ENCODE measurements at places on chromosomes 2 and 18.
A peak's percentile ranks its signal among the peaks of the same experiment; 100 is the strongest.

DNA sequence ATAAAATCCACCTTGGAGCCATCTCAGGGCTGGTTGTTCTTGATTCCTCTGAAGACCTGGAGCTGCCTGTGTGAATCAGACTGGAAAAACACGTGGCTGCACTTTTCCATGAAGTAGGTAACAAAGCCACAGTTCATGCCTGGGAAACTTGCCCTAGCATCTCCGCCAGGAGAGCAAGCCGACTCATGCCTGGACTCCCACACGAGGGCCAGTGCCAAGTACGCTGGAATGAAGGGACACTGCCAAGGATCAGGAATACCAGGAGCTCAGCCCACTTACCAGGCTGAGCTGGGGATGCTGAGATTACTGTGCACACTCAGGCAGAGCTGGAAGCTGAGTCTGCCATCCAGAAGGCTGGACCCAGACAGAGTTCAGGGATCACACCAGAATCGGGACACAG, 10.9 kb upstream of the FHL2 start:
- peak; percentile 10 for DNase-seq

GRCh38 chr2:157258520-157259326, 1.2 kb downstream of the GALNT5 start:
- DNase-seq = no peak

GRCh38 chr18:59833785-59834184, 66.0 kb upstream of the PMAIP1 start:
- no peak for DNase-seq

DNA sequence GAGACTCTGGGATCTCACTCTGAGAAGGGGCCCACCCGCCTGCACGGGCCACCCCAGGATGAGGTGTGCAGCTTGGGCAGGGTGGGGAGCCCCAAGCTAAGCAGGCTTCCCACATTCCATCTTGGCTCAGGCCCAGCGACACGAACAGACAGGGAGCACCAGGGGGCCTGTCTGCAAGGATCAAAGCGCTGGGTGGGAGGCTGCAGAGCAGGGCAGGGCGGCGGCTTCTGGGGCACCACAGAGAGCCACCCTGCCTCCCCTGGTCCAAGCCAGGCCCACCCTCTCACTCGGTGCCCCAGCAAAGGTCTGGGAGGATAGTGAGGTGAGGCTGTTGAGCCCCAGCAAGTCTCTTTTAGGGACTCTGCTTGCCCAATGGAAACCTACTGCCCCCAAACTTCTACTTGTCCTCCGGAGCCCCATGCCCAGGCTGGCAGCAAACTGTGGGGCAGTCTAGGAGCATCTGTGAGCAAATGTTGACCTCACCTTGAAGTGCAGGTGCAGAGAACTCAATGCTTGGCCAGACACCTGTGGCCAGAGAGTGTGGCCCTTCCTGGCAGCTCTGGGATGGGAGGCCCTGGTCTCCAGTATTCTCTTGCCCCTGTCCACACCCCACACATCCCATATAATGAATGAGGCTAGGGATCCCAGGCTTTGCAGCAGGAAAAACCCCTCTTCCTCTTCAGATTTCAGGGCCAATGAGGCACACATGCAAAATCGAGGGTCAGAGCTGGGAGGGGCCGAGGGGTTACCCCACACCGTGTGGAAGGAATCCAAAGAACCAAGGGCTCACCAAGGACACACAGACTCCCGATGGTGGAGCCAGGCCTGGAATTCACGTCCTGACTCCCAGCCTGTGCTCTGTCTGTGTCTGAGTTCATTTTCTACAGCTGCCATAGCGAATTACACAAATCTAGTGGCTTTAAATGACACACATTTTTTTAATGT, 18.8 kb upstream of the GLI2 start:
- DNase-seq = no peak

- no peak for DNase-seq
These were observed 74.7 kb downstream of the SMAD7 start for GRCh38 chr18:48875942-48876511.

GRCh38 chr18:48133671-48134251, 203.3 kb upstream of the SMAD2 start:
- no peak for DNase-seq

- DNase-seq = no peak
These were observed 2.5 kb upstream of the SFT2D3 start for GRCh38 chr2:127698553-127699355.

DNA sequence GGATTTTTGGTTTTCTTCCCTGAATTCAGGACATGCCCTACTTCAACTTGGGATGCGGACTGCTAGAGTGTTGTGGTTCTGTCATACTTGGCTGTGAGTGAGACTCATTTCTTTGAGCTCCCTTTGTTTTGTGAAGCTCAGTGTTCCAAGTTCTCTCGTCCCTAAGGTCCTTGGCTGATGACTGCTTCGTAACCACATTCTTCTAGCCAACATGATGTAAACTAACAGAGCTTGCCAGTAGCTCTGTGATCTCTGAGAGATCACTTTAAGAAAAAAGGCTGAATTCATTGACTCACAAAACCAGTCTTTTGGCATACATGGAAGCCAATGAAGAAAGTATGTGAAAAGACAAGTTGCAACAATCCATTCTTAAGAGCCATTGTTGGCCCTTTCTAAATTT, 96.9 kb upstream of the MSTN start:
- DNase-seq = no peak

- peak; percentile 80 for DNase-seq
These were observed 193.0 kb upstream of the RGPD4 start for GRCh38 chr2:107633580-107634147.

All from RKO (cell line).